ENCODE measurements at places on chromosomes 12 and 14.

DNA sequence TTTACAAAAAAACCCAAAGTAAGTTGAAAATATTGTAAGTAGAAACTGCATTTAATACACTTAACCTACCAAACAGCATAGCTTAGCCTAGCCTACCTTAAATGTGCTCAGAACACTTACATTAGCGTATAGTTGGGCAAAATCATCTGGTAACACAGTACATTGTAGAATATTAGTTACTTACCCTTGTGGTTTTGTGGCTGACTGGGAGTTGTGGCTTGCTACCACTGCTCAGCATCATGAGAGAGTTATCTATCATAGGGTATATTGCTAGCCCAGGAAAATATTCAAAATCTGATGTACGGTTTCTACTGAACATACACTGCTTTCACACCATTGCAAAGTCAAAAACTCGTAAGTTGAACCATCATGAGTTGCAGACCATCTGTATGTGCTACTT is 141.7 kb upstream of the GARIN6 start:
- DNase-seq: no peak

- no peak for DNase-seq
These were observed 82.2 kb downstream of the MIA2 start for GRCh38 chr14:39315859-39316444.

DNA sequence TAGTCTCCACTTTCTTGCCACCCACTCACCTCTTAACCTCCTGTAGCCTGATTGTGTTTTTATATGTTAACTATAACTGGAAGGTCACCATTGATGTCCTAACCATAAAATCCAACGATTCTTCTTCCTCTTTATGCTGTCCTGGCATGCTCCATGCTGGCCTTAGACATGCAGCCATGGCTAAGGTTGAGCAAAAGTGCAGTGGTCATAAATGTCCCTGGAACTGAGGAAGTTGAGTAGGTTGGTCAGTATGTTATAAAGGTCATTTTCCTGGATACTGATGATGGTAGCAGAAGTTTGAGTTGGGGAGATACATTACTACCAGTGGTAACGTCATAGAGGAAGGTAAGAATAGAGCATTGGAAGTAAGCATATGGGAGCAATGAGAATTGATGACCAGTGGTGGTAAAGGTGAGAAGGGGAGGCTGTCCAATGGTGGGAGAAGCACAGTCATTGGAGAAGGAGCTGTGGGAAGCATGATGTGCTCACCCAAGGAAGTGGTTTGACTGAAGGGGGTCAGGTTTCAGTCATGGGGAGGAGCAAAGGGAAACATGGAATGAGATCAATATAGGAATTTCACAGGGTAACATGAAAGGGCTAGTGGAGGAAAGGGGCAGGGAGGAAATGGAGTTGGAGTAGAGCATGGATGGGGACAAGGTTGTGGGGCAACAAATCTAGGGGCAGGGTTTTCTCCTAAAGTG is 240.8 kb downstream of the DACT1 start:
- DNase-seq: no peak

DNA sequence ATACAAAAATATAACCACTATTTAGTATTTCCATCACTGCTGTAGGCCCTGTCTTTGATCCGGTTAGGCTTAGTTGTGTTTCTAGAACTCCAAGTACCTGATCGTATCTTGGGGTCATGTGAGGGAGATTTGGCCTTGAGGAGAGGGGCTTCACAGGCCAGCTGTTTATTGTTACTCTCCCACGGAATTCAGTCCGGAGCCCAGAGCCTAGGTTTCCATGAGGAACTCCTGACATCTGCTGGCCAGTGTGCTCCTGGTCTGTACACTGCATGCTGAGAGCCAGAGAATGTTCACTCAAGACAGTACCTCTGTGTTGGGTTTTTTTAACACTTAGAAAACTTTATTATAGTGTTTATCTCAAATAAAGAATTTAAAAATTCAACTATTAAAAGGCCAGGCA is 341.0 kb upstream of the TMEM132C start:
- DNase-seq: peak; percentile 83

DNA sequence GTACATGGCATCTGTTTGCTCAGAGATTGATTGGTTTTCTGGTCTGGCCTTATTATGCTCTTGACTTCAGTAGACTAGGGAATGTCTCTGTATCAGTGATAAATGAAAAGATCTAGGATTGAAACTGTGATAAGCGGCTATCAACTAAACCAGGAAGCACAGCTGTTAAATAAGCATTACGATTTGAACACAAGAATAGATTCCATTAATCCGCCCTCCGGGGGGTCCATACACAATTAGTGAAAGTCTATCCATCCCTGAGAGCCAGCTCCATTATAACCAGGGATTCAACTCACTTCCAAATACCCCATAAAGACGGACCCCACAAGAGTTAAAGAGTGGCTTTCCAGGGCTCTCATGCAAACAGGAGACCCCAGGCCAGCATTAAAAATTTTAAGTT is 279.0 kb downstream of the GRIN2B start:
- DNase-seq: no peak

- DNase-seq: no peak
These were observed 39.0 kb downstream of the KIF26A start for GRCh38 chr14:104177411-104177810.

GRCh38 chr12:120337730-120338129 is 10.2 kb upstream of the PLA2G1B start:
- no peak for DNase-seq

DNA sequence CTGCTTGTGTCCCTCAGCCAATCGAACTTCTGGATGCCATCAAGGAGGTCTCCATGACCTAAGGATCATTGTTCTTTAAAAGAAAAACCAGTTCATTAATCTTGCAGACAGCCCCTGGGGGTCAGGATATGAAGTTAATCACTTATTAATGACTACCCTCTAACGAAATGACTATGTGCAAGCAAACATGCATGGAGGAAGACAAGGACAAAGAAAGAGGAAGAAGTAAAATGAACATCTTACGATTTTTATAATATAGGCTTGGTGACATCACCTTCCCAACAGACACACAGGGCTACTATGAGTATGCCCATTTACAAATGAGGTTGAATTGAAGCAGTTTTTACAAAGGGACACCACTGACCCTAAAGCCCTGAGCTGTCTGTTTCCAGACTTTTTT is 111.1 kb upstream of the AMIGO2 start:
- DNase-seq: no peak

DNA sequence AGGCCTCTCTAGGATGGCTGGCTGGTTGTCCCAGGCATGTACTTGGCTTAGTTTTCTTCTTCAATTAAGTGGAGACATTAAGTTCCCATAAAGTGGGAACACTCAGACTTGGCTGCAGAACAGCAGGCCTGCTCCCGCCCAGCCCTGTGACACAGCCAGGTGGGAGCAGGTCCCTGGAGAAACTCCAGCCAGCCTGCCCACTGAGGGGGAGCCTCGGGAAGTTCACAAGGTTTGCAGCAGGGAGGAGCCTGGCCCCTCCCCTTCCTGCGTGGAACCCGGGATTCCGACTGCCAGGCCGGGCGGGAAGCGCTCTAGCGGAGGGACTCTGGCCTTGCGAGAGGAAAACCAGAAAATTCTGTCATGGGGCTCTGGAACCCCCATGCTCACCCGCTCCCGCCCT is 98.3 kb upstream of the EVL start:
- no peak for DNase-seq

GRCh38 chr14:72776701-72777261 is 117.1 kb downstream of the DPF3 start:
- no peak for DNase-seq

GRCh38 chr12:31337952-31338351 is 12.0 kb upstream of the SINHCAF start:
- DNase-seq: no peak

GRCh38 chr12:98635657-98636323 is 8.8 kb downstream of the IKBIP start:
- no peak for DNase-seq

DNA sequence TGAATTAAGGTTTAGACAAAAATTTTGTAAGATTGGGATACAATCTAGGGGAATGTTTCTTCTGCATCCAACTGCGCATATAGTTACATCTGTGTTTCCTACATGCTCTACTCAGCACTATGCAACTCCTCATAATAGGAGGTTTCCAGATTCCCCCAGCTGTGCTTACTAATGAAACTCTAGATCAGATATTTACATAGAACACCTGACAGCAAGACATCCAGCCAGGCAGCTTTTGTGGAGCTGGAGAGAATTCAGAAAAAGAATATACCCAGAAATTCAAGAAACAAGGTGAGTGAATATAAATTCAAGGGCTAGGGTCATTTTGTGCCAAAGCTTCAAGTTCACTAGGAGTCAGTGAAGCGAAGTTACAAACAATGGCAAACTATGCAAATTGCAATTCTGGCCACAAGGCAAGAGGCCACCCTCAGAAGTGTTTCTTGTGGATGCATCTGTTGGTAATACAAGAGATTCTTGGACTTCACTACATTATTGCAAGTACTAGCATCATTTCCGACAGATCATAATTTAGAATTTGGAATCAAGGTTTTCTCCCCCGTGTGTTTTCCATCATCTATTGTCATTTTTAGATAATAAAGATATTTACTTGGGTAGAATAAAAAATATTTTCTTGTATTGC is 341.2 kb upstream of the NAV3 start:
- DNase-seq: no peak

DNA sequence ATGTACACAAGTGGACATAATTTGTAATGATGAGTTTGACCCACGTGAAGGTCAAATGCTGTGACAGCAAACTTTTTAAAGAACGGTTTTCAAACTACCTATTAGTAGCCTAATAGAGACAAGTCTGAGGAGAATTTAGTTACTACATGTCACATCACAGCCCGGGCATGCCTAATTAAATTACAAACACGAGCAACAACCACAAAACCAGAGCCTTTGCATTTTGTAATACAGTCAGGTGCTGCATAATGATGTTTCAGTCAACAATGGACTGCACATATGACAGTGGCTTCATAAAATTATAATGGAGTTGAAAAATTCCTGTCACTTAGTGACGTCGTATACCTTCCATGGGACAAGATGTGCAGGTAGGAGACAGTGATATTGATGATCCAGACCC is 274.5 kb downstream of the DACT1 start:
- no peak for DNase-seq

DNA sequence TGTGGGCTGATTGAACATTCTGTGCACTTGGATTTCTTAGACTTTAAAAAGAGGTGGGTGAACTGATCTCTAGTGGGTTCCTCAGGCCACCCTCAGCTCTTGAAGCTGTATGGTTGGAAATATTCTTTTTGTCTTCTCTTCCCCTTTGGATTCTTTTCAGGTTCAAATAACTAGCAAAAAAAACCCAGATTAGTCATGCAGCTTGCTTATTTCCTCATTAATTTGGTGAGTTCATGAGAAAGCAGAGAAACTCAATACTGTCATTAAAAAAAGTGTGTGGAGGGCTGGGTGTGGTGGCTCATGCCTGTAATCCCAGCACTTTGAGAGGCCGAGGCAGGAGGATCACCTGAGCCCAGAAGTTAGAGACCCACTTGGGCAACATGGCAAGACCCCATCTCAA is 183.4 kb downstream of the ESR2 start:
- DNase-seq: no peak

GRCh38 chr12:51392556-51393237 is 1.5 kb upstream of the GALNT6 start:
- DNase-seq: peak; percentile 44

DNA sequence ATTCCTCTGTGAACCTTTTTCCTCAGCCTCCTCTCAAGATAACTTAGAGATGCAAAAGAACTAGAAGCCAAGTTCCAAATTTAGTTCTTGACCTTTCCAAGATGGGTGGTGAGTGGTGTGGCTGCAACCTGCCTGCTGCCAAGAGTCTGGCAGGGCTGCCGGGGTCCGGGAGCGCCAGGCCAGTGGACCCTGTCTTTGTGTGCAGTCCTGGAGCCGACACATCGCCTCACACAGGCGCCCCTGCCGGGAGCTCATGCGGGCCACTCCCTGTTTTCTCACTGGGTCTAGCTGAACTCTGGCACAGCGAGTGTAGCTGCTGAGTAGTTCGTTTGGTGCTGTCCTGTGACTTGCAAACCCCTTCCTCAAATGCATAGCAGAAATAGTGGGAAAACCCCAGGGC is 84.9 kb downstream of the CACNA1C start:
- no peak for DNase-seq

GRCh38 chr12:57488402-57489156 is 711 bp downstream of the MARS1 start:
- DNase-seq: no peak

DNA sequence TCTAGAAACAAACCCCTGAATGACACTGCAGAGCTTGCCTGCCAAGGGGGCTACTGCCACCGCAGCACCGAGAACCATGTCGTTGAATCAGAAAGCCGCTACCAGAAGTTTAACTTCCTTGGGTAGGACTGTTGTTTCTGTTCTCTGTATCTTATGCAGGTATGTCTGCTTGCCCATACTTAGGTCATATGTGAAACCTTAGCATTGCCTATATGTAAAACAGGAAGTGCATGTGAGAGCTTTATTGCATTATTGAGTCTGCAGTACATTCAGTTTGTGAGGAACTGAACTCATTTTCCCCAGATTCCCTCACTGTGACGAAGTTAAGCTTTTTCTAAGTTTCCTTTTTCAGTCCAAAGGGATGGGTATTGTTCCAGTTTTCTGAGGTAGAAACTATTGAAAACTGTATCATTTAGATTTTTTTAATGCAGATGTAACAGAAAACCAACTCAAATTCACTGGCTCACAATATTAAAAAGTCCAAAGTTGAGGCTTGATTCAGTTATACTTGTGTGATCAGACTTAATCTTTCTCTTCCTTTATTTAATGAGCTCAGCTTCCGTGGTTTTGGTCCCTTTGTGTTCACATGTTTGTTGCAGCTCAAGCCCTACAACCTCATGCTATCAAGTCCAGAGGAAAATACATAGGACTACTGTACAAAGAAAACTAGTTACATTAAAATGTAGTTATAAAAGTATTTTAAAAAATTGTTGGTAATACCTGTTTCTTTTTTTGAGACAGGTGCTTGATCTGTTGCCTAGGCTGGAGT is 6.9 kb downstream of the FBXO34 start:
- DNase-seq: no peak

GRCh38 chr12:115519887-115520286 is 757.6 kb downstream of the MED13L start:
- DNase-seq: no peak

DNA sequence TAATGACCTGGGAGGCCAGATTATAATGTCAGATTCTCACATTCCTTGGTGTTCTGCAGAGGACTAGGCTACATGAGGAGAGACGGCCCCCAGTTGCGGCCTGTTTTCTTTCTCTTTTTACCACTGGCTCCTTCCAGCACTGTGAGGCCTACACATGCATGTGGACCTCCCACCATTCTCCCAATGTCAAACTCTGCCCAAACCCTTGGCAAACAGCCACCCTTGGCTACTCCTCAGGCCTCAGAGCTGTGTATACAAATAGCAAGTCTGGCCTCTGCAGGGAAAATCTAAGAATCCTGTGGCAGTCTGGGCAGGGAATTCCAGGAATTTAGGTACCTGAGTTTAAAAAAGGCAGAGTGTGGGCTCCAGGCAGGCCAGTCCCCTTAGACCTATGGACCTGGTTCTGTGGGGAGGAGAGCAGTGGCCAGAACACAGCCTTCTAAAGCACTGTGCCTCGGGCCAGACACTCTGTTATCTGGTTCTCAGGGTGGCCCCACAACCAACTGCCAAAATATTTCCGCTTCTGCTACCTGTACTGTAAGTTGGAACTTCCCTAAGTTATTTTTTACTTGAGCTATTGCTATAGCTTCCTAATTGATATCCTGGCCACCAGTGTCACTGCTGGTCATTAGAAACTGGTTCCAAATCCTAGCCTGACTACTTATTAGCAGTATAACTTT is 19.9 kb upstream of the NEDD1 start:
- peak; percentile 72 for DNase-seq

Measured in midbrain (tissue), 1 donor.